ENCODE measurements at places on chromosomes 1 and 21.
A peak's percentile ranks its signal among the peaks of the same experiment; 100 is the strongest.

DNA sequence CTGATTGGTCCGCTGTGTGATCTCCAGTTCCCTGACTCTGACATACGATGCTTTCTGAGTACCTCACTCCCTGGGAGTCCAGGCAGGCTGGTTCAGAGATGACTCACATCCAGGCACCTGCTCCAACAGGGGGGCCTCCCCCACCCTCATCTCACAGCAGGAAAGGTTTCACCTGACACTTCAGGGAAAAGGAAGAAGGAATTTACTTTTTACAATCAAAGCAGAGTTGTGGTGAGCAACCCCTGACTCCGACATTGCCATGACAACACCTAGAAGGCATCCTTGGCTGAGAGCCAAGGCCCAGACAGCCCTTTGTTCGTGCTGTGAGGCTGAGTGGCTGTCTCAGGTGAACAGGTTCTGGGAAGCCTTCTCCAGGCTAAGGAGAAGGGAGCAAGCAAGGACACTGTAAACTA lies 164.6 kb upstream of the GJB5 start:
- DNase-seq, result no peak

GRCh38 chr1:203131548-203132200 lies 4.1 kb downstream of the ADORA1 start:
- DNase-seq, result no peak

DNA sequence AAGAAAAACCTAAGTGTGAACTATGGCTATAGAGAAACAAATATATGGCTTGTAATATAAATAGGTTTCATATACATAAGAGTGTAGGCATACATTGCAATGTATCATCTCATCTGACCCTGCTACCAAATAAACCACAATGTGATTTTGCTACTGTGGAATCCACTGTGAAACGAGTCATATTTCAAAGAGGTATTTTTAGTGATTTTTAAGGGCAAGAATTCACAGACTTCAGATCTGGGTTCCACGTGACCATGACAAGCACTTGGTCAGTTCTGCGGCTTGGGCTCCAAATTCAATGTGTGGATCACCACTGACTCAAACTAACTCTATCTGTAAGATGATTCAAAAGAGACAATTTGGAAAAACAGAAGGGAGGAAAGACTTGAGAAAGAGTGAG lies 147.0 kb upstream of the ERG start:
- peak; percentile 97 for DNase-seq

DNA sequence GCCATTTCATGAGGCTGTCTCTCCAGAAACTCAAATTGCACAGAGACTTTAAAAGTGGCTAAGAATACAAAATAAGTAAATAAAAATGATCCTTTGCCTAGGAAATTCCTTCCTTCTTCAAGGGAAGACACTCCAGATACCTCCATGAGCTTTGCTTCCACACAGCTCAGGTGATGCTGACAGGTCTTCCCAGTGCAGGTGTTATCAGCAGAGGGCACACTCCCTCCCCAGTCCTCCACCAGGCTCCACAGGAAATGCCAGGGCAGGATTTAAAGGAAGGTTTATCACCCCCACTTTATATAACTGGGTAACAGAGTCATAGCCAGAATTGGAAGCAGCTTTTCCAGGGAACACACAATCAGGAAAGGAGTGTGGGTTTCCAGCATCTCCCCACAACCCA lies 5.7 kb downstream of the HSD3B2 start:
- no peak for DNase-seq

- DNase-seq, result peak; percentile 85
Observed at GRCh38 chr1:89524369-89525168, at the start of gene LRRC8B. LRRC8B (plus strand) TSS chr1:89524829; CDS start chr1:89582651, 57,822 bp downstream.

All from fibroblast of skin of right biceps (primary cell).